ENCODE measurements at places on chromosomes 11 and 22.

DNA sequence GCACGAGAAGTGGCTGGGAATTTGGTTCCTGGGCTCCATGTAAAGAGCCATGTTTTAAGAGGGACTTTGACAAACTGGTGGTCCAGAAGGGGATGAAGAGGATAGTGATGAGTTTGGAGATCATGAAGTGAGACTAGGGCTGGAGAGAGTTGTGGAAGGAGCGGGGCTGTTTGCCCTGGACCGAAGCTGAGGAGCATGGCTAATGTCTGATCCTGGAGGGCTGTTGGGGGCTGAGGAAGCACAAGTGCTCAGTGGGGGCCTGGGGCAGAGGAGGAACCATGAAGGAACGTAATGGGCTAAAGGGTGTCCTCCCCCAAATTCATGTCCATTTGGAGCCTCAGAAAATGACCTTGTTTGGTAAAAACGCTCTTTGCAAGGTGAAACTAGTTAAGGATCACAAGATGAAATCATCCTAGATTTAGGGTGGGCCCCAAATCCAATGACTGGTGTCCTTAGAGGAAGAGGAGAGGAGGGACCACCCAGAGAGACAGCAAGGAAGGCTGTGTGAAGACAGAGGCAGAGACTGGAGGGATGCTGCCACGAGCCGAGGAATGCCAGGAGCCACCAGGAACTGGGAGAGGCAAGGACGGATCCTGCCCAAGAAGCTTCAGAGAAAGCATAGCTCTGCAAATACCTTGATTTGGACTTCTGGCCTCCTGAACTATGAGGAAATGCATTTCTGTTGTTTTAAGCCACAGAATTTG lies 107.3 kb upstream of the LMO1 start:
- H3K4me1 ChIP-seq = no peaks in the 10 kb centered on the region
- no peak for DNase-seq
- no peaks in the 10 kb centered on the region for H3K27me3 ChIP-seq
- no peak overlapping the region for H3K27ac ChIP-seq

GRCh38 chr11:134521001-134521400 lies 109.0 kb upstream of the B3GAT1 start:
- peaks cover 2% of the 10 kb centered on the region for H3K4me1 ChIP-seq
- no peak overlapping the region for H3K27ac ChIP-seq
- no peak overlapping the region for H3K4me3 ChIP-seq
- DNase-seq = no peak
- no peaks in the 10 kb centered on the region for H3K27me3 ChIP-seq
- no peaks in the 10 kb centered on the region for H3K36me3 ChIP-seq

DNA sequence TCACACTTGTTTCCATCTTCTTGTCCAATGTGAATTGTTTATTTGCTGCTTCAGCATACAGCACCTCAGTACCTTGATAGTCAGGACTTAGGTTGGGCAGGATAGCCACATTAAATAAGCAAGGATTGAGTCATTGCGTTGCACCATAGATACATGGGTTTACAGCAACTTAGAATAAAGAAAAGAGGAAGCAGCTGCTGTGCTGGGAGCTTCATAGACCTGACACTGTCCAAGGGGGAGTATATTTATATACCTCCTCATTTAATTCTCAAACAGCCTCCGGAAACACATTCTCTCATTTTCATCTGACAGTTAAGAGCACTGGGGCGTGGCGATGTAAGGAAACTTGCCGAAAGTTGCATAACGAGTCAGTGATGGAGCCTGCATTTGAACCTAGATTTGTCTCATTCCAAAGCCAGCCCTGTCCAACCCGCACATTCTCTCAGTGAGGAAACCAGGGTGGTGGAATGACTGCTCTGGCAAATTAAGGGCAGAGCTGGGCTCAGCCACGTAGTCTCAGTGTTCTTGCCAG lies 42.2 kb downstream of the UBASH3B start:
- peak overlapping the region; percentile 76 for H3K4me3 ChIP-seq
- peak overlapping the region; percentile 93 for H3K27ac ChIP-seq
- H3K27me3 ChIP-seq = no peaks in the 10 kb centered on the region

DNA sequence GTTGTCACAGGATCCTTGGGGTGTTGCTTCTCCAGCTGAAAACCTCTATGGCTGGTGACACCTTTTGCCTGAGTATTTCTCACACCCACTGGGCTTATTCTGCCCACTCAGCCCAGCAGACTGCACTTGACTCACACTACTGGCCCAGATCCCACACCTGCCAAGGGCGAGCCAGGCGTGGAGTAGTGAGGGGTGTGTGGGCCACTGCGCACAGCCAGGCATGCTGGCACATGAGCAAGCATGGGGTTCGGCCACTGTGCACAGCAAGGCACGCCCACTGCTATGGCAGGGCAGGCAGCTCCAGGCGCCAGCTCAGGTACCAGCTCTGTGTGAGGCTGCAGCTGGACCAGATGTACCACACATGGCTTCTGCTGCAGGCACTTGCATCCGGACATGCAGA lies 116.5 kb upstream of the MTNR1B start:
- no peaks in the 10 kb centered on the region for H3K4me1 ChIP-seq
- no peak overlapping the region for H3K4me3 ChIP-seq
- H3K27me3 ChIP-seq = peaks cover 2% of the 10 kb centered on the region
- no peaks in the 10 kb centered on the region for H3K36me3 ChIP-seq

DNA sequence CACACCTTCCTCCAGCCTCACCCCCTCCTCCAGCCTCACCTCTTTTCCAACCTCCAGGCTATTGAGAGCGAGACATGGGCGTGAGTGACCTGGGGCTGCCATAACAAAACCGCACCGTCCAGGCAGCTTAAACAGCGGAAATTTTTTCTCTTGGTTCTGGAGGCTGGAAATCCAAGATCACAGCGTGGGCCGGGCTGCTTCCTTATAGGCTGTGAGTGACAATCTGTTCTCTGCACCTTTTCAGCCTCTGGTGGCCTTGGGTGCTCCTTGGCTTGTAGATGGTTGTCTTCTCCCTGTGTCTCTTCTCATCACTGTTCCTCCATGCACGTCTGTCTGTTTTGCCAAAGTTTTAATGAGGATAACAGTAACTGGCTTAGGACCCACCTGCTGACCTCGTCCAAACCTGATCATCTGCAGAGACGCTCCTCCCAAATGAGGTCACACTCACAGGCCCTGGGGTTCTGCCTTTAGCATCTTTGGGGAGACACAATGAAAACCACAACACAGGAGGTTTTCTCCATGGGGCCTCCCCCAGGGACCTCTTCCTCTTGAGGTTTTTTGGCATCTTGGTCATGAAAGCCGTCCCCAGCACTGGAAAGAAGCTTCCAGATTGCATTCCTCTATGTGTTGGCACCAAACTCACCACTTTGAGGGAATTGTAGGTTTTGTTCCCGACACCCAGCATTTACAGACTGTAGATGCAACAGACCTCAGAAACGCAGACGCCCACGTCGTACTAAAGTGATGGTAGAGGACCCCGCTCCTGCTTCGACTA lies 878.1 kb downstream of the BRD1 start:
- no peaks in the 10 kb centered on the region for H3K36me3 ChIP-seq
- H3K4me3 ChIP-seq = no peak overlapping the region
- H3K4me1 ChIP-seq = no peaks in the 10 kb centered on the region
- no peak for DNase-seq
- no peaks in the 10 kb centered on the region for H3K27me3 ChIP-seq

GRCh38 chr22:49736538-49736937 lies 91.1 kb downstream of the BRD1 start:
- DNase-seq = no peak
- peaks cover 2% of the 10 kb centered on the region for H3K36me3 ChIP-seq
- H3K27me3 ChIP-seq = peaks cover 29% of the 10 kb centered on the region
- no peak overlapping the region for H3K27ac ChIP-seq
- H3K4me3 ChIP-seq = no peak overlapping the region

GRCh38 chr22:49768951-49769690 lies 58.6 kb downstream of the BRD1 start:
- H3K27ac ChIP-seq = no peak overlapping the region
- H3K4me1 ChIP-seq = peaks cover 8% of the 10 kb centered on the region
- peak; percentile 29 for DNase-seq
- no peak overlapping the region for H3K4me3 ChIP-seq
- H3K27me3 ChIP-seq = no peaks in the 10 kb centered on the region

DNA sequence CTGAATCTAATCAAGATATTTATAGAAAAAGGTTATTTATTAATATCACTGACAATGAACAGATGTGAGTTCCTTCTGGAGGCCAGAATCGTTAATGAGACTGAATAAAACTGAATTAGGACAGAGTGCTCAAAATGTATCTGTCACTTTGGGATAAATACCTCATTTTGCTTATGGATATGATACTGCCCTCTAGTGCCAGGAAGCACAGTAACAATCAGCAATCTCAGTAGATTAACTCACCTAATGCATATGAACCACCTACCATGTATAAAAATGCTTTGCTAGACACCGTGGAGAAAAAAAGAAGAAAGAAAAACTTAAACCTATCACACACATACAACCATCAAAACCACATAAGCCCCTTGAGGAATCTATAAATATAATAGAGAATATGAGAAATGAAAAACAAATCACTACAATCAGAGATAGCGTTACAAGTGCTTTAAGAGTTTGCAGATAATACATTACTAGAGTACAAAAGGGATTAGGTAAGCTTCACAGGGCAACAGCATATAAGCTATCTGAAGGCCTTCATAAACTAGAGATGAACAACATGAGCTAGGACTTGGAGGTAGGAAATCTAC lies 117.4 kb downstream of the SGSM3 start:
- no peak overlapping the region for H3K4me3 ChIP-seq
- H3K36me3 ChIP-seq = peaks cover 4% of the 10 kb centered on the region
- H3K4me1 ChIP-seq = peaks cover 21% of the 10 kb centered on the region
- H3K27ac ChIP-seq = no peak overlapping the region
- no peak for DNase-seq
- H3K27me3 ChIP-seq = no peaks in the 10 kb centered on the region

- no peak overlapping the region for H3K27ac ChIP-seq
- H3K27me3 ChIP-seq = no peaks in the 10 kb centered on the region
- H3K4me1 ChIP-seq = no peaks in the 10 kb centered on the region
These were observed 1127.4 kb upstream of the CCDC90B start for GRCh38 chr11:84413549-84413948.
